ENCODE measurements at places on chromosomes 6 and 20.

GRCh38 chr6:27684264-27685211, 211.6 kb upstream of the ZNF184 start:
- peak; percentile 43 for DNase-seq

GRCh38 chr6:111758608-111759329, 114.5 kb downstream of the FYN start:
- no peak for DNase-seq

- no peak for DNase-seq
Measured at GRCh38 chr6:152176268-152176667, 368.8 kb downstream of the ESR1 start.

GRCh38 chr6:75169689-75170586, 35.9 kb downstream of the COL12A1 start:
- DNase-seq = no peak

GRCh38 chr20:51767867-51768758, at the start of gene ATP9A:
ATP9A (minus strand) TSS chr20:51768390; CDS start chr20:51768369, 21 bp downstream.
- peak; percentile 82 for DNase-seq

- no peak for DNase-seq
Measured at GRCh38 chr20:19511931-19512330, 246.1 kb upstream of the RIN2 start.

DNA sequence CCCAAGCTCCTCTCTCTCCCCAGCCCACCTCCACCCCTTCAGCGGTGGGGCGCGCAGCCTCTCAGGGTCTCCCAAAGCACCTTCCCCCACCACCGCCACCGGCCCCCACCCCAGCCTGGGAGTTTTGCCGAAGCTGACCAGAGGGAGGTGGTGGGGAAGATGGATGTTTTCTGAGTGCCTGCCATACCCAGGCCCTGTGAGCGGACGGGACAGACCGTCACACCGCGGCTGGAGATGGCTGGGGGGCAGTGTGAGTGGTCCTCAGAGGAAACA, 5.7 kb downstream of the C20orf204 start:
- DNase-seq = no peak

- peak; percentile 26 for DNase-seq
Measured at GRCh38 chr6:66508433-66508832, 801.4 kb upstream of the EYS start.

- no peak for DNase-seq
Measured at GRCh38 chr20:57417830-57418780, 26.9 kb downstream of the RBM38 start.

GRCh38 chr20:3203315-3204123, 963 bp downstream of the DDRGK1 start:
- DNase-seq = peak; percentile 61

DNA sequence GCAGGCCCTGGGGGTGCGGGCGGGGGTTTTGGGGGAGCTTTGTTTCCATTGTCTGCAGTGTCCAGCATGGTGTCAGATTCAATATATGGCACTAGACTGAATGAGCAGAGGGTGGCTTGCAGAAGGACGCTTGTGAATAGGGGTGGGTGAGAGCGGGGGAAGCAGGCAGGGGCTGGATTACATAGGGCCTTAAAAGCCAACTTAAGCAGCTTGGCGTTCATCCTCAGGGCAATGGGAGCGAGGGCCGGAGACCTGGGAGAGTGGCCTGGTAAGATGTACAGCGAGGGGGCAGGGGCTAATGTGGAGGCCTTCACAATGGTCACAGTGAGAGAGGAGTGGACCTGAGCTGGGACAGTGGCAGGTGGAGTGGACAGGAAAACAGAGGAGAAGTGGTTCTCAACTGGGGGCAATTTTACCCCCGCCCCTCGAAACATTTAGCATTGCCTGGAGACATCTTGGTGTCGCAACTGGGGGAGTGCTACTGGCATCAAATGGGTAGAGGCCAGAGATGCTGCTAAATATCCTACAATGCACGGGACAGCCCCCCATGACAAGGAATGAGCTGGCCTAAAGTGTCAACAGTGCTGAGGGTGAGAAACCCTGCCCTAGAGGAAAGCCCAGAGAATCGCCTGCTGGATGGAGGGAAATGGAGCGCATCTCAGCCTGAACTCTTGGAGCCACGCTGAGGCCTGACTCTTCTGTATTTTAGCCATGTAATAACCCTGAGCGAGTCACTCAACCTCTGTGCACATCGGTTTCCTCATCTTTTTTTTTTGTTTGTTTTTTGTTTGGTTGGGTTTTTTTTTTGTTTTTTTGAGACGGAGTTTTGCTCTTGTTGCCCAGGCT, 15.1 kb upstream of the BAK1 start:
- DNase-seq = no peak

- DNase-seq = no peak
Measured at GRCh38 chr20:51528263-51529027, 14.1 kb downstream of the NFATC2 start.

- no peak for DNase-seq
Measured at GRCh38 chr6:14100138-14100537, 17.4 kb upstream of the CD83 start.

DNA sequence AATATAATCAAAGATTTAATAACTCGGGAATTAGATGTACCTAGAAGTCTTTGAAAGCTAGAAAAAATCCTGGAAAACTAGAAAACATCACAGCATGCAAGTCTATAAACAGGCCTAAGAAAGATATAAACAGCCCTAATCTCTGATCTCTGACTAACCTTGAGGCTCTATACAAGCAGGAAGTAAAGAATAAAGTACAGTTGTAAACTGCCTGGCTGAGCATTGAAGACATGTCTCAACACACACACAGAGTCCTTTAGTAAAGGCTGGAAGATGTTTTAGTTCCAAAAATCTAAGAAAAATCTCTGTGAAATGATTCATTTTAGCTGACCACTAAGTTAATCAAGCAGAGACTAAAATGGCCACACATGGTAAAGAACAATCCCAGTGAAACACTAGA, 774.5 kb downstream of the EYS start:
- no peak for DNase-seq

DNA sequence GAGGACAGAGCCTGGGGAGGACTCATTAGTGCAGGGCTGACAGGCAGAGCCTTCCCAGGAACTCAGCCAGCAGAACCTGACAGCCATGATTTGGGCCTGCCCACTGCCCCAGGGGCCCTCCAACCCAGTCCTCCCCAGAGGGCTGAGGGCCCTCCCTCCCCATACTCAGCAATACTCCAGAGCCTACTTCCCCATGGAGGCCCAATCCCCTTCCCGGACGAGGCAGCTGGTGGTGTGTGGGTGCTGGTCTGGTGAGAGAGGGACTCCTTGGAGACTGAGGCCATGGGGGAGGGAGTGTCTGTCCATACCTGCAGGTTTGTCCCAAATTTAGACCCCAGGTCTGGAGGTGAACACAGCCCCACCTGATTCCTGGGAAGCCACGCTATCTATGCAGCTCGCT, 120.9 kb upstream of the MLN start:
- no peak for DNase-seq

- no peak for DNase-seq
Measured at GRCh38 chr20:63737945-63738686, 1.5 kb upstream of the SLC2A4RG start.

GRCh38 chr20:63682384-63683139, 13.9 kb upstream of the TNFRSF6B start:
- peak; percentile 94 for DNase-seq

- DNase-seq = peak; percentile 64
Measured at GRCh38 chr6:117498159-117498558, 15.7 kb downstream of the DCBLD1 start.

GRCh38 chr6:138211048-138211581, 7.2 kb downstream of the PBOV1 start:
- DNase-seq = no peak

- peak; percentile 30 for DNase-seq
Measured at GRCh38 chr6:111711476-111711875, 105.8 kb upstream of the TRAF3IP2 start.

DNA sequence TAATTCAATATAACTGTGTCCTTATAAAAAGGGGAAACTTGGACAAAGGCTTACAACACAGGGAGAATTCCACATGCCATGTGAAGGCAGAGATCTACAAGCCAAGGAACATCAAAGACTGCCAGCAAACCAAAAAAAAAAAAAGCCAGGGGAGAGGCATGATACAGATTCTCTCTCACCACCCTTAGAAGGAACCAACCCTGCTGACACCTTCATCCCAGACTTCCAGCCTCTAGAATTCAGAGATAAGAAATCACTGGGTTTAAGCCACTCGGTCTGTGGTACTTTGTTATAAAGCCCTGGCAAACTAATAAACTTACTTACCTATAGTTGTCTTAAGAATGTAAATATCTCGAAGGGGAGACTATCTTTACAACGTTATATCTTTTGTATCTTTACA, 4.4 kb downstream of the SERINC3 start:
- no peak for DNase-seq

DNA sequence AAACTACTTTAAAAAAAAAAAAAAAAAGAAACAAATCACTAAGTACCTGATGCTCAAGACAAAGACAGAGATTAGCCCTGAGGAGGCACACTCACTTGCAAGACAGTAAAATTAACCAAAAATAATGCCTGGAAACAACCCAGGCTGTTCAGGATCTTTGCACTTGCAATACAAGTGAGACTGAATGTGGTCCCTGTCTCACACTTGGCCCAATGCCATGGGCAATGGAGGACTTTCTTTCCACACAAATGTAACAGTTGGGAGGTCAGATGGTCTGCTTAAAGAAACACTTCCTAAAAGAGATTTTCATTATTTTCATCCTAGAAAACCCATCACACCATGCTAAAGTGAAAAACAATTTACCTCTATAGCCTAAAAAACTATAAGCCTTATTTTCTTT, 16.2 kb downstream of the STAU1 start:
- DNase-seq = no peak

GRCh38 chr20:51661609-51662178, 106.5 kb downstream of the ATP9A start:
- DNase-seq = peak; percentile 29

DNA sequence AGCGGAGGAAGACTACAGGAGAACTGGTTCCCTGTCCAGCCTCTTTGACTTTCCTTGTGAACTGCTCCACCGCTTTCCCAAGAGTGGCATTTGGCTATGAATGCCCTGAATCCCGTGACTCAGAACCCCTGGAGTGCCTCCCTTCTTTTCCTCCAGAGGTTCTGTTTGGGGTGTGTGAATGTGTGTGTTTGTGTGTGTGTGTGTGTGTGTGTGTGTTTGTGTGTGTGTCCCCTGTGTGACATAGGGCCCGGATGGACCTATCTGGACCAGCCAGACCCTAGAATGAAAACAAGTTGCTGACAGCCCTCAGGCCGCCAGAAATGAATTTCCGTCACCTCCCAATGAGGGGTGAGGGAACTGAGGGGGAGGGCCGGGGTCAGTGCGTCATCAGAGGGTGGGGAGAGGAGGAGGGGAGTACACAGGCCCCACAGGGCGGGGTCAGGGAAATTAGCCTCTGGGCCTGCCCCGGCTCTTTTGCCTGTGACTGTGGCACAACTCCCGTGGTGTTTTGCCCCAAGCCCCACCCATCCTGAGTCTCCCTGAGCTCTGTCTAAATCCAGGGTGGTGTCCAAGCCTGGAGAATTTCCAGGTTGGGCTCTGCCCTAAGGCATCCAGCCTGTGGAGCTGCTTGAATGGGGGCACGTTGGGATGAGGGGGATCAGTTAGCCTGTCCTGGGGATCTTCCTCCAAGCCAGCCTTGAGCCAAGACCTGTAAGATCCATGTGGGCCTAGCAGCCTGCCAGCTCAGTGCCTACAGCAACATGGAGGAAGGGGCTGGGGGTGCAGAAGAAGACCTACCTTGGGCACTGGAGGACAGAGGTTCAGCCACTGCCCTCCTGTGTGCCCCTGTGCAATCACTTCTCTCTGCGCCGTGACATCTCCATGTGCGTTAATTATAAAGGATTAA, 15.2 kb upstream of the MRPS18A start:
- peak; percentile 93 for DNase-seq

GRCh38 chr20:1382670-1383069, 10.2 kb downstream of the FKBP1A start:
- peak; percentile 14 for DNase-seq

GRCh38 chr6:21582651-21583050, 10.9 kb upstream of the SOX4 start:
- no peak for DNase-seq

DNA sequence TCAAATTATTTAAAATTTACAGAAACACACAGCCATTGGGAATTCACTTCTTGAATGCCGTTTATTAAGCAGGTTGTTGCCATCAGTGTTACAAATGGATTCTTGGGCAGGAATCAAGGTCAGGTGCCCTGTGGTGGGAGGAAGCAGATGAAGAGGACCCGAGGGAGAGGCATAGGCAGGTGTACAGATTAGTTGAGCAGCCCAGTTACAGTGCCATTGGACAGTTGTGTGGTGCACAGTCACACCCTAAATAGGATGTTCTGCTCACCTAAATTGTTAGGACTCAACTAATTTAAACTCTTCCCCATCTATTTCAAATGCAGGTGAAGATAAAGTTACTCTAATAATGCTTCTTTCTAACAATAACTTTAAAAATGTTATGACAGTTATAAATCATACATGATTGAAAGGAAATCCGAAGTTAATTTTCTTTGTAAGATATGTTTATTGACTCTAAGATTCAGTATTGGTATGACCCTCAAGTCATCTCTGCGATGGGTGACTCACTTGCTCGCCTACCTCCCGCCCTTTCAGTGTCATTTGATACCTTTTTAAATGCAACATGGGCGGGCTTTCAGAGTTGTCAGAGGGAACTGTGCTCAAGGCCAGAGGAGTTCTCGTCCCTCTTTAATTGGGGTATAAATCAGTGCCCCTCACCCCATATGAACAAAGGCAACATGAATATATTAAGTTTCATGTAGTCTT, 35.1 kb downstream of the DSE start:
- DNase-seq = no peak

- no peak for DNase-seq
Measured at GRCh38 chr6:159913862-159914564, 23.2 kb downstream of the MAS1 start.

DNA sequence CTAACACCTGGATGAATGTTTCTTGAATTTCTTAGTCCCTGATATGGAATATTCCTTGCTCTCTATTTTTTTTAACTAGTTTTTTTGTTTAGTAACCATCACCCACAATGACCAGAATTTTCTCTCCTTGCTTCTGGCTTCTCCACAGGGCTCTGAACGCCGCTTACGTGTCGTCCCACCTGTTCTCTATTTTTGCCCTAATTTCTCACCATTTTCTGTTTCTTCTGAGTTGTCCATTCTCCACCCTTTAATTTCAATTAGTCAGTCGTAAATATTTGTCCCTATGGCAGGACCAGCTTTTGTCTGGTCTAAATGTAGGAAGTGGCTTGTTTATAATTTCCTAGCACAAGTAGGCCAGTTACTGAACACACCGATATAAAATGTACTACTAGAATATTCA, 52.3 kb downstream of the PLCB4 start:
- DNase-seq = no peak

GRCh38 chr6:32459781-32460424, 20.2 kb downstream of the HLA-DRA start:
- no peak for DNase-seq

DNA sequence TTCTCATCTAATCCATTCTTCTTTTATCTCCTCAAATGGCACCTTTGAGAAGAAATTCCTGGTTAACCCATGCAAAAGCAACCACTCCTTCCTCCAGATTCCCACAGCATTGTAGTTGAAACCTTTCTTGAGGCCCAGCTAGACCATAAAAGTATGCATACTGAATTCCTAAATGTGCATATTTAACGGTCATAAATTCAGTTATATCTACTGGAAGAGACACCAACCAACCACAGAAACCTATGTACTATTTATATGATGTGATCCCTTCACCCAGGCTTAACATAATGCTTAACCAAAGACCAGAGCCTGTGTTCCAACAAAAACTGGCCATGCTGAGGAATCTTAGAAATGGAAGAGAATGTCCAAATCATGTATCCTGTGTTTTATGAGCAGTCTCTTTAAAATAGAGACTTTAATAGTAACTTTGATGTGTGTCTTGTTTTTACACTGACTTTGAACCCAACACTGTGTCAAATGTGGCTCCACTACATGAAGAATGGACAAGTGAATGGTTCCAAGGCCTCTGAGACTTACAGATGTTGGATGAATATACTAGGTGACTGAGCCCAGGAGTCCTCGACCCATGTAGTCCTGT, 11.4 kb upstream of the TAF8 start:
- DNase-seq = no peak

Measured in GM03348 (cell line).